Natural killer cell treated with Interleukin-12 subunit alpha and Interleukin-12 subunit beta and Interleukin-15 and Interleukin-18, amount 100 ng/mL, for 72 hours (primary cell): ENCODE measurements at places on chromosomes 6 and 20.

- H3K4me1 ChIP-seq = peaks cover 24% of the 10 kb centered on the region
- H3K27me3 ChIP-seq = no peaks in the 10 kb centered on the region
- H3K4me3 ChIP-seq = no peak overlapping the region
- no peak overlapping the region for H3K27ac ChIP-seq
- no peak for DNase-seq
These were observed 8.2 kb downstream of the CYB5R4 start for GRCh38 chr6:83867527-83868161.

DNA sequence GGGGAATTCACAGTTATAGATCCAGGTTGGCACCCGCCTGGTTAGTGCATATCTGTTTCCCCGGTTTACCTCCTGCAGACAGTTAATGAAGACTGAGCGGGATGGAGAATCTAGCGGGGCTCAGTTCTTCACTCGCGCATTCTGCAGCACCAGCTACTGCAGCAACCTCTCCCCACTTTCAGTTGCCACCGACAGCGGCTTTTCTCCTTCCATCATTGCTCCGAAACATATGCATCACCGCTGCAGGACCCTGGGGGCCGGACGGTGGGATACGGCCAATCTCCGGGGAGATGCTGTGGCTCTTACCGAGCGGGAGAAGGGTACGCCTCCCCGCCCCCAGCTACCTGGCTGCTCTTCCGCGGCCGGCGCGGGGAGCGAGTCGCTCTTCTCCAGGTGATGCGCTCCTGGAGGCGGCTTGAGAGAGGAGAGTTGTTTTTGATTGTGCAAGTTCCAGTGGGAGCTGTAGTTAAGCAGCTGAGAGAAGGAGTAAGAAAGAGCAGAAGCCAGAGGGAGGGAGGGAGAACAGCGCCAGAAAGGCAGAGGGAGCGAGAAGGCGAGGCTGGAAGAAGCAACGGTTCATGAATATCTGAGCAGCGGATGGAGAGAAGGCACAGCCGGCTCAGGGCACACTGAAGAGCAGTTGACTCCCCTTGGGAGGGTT, at the start of gene SGK1:
Gene SGK1, minus strand, starts transcription at position 642 of the 661 bp plus-strand sequence. CDS start 652 bp downstream, outside the sequence.
- DNase-seq = no peak
- peaks cover 10% of the 10 kb centered on the region for H3K4me1 ChIP-seq
- H3K27ac ChIP-seq = no peak within 1 kb of the TSS
- peaks cover 46% of the 10 kb centered on the region for H3K27me3 ChIP-seq
- H3K36me3 ChIP-seq = peaks cover 5% of the 10 kb centered on the region
- H3K4me3 ChIP-seq = peak within 1 kb of the TSS; percentile 85

- no peak overlapping the region for H3K4me3 ChIP-seq
- no peak for DNase-seq
- no peak overlapping the region for H3K27ac ChIP-seq
- no peaks in the 10 kb centered on the region for H3K36me3 ChIP-seq
- H3K27me3 ChIP-seq = no peaks in the 10 kb centered on the region
- H3K4me1 ChIP-seq = no peaks in the 10 kb centered on the region
These were observed 42.6 kb downstream of the UQCC2 start for GRCh38 chr6:33668914-33669313.

DNA sequence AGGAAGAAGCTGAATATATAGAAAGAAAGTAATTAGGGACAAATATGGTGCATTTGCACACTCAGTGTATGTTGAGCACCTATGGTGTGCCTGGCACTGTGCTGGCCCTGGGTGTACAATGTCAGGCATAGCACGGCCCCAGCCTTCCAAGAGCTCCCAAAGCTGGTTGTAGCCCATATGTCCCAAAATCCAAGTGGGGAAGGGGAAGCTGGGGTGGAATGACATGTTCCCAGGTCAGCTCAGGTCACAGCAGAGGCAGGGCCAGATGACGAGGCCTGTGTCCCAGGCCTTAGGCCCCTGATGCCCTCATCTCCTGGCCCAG, 170.0 kb downstream of the VEGFA start:
- H3K27me3 ChIP-seq = peaks cover 7% of the 10 kb centered on the region
- H3K36me3 ChIP-seq = peaks cover 8% of the 10 kb centered on the region
- no peak overlapping the region for H3K27ac ChIP-seq
- DNase-seq = no peak

DNA sequence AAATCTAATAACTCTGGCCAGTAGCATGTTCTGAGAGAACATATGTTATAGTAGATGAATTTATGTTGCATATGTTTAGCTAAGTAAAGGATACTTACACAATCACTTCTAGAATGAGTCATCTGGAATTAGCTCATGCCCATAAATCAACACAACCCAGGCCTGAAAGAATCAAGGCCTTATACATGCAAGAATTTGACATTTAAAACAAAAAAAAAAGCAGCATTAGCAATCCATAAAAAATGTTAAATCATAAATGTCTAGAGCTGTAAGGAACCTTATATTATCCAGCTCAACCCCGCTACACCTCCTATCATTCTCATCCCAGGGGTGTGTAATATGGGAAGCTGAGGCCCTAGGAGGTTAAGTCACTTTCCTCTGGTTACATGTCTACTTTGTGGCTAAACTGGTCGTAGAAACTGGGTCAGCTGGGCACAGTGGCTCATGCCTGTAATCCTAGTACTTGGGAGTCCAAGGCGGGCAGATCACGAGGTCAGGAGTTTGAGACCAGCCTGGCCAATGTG, 105.2 kb upstream of the CARMIL1 start:
- peak; percentile 70 for DNase-seq
- peaks cover 63% of the 10 kb centered on the region for H3K4me1 ChIP-seq
- peak overlapping the region; percentile 53 for H3K4me3 ChIP-seq
- H3K27me3 ChIP-seq = no peaks in the 10 kb centered on the region
- H3K36me3 ChIP-seq = no peaks in the 10 kb centered on the region

- no peak for DNase-seq
- H3K27ac ChIP-seq = no peak overlapping the region
- H3K36me3 ChIP-seq = no peaks in the 10 kb centered on the region
- H3K4me1 ChIP-seq = no peaks in the 10 kb centered on the region
- H3K4me3 ChIP-seq = no peak overlapping the region
These were observed 68.0 kb upstream of the SMIM28 start for GRCh38 chr6:138309695-138310094.

- H3K27me3 ChIP-seq = no peaks in the 10 kb centered on the region
- H3K27ac ChIP-seq = no peak overlapping the region
- DNase-seq = no peak
- H3K36me3 ChIP-seq = peaks cover 6% of the 10 kb centered on the region
- H3K4me3 ChIP-seq = no peak overlapping the region
These were observed 26.8 kb upstream of the CRIP3 start for GRCh38 chr6:43335469-43335868.

DNA sequence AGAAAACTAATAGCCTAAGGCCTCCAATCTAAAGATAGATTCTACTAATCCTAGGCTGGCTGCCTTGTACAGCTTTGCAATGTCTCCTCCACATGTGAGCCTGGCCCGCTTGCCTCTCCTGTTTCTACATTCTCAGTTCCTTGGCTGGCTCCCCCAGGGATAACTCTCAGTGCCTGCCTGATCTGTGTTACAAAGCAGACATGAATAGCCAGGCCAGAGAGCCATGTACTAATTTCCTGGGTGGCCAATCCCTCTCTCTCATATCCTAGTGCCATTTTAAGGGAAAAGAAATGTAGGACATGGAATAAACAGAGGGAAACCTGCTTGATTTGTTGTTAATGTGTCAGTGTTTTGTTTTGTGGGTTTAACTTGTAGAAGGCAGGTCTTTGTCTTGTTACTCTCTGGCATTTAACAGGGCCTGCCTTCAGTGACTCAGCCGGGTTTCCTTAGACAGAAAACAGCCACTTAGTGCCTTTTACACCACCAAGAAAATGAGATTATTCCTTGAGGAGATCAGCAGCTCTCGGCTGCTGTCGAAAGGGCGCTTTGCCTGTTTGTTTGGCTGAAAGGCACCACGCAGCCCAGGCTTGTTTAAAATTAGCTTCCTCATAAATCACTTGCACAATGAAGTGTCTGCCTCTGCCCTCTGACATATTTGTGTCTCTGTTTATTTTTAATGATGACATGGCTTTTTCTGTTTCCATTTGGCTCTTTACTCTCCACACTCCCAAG, 702.7 kb downstream of the MAFB start:
- H3K36me3 ChIP-seq = peaks cover 5% of the 10 kb centered on the region
- DNase-seq = no peak
- no peaks in the 10 kb centered on the region for H3K4me1 ChIP-seq

GRCh38 chr6:82013561-82014530, 233.7 kb downstream of the IBTK start:
- H3K4me1 ChIP-seq = no peaks in the 10 kb centered on the region
- H3K27ac ChIP-seq = no peak overlapping the region
- no peaks in the 10 kb centered on the region for H3K36me3 ChIP-seq
- H3K4me3 ChIP-seq = no peak overlapping the region

GRCh38 chr6:16756660-16757255, 4.5 kb downstream of the ATXN1 start:
- peak overlapping the region; percentile 64 for H3K27ac ChIP-seq
- H3K4me1 ChIP-seq = peaks cover 64% of the 10 kb centered on the region
- peak overlapping the region; percentile 72 for H3K4me3 ChIP-seq
- H3K27me3 ChIP-seq = no peaks in the 10 kb centered on the region
- peaks cover 19% of the 10 kb centered on the region for H3K36me3 ChIP-seq
- no peak for DNase-seq

GRCh38 chr6:14235653-14236356, 118.2 kb downstream of the CD83 start:
- no peaks in the 10 kb centered on the region for H3K27me3 ChIP-seq
- no peak overlapping the region for H3K27ac ChIP-seq
- DNase-seq = no peak
- H3K4me3 ChIP-seq = no peak overlapping the region
- H3K4me1 ChIP-seq = peaks cover under 1% of the 10 kb centered on the region

- H3K27ac ChIP-seq = peak overlapping the region; percentile 40
- no peaks in the 10 kb centered on the region for H3K27me3 ChIP-seq
- peaks cover 10% of the 10 kb centered on the region for H3K4me1 ChIP-seq
These were observed 4.0 kb upstream of the GJB7 start for GRCh38 chr6:87333033-87333432.

GRCh38 chr6:28982476-28983266, 22.4 kb downstream of the ZNF311 start:
- DNase-seq = no peak
- H3K27me3 ChIP-seq = peaks cover 45% of the 10 kb centered on the region
- peaks cover 4% of the 10 kb centered on the region for H3K36me3 ChIP-seq
- peak overlapping the region; percentile 90 for H3K4me3 ChIP-seq
